Bronchus fibroblast of lung (primary cell): ENCODE measurements at places on chromosomes 4 and X. TPM values are rescaled to one million over a fixed set of nuclear protein-coding genes. Genes with fewer than 3 reads are reported as not detected.

Gene FAM53A
- 1.5 and 5.7 TPM in 2 replicates for total RNA-seq

Gene TMEM271
- total RNA-seq, result not detected in 2 replicates

Gene FGG
- total RNA-seq, result not detected in 2 replicates

Gene FREM3
- not detected in 2 replicates for total RNA-seq

Gene GLRA2
- not detected in 2 replicates for total RNA-seq

Gene SFRP2
- 1.2 and 3.2 TPM in 2 replicates for total RNA-seq

Gene F11
- not detected in 2 replicates for total RNA-seq

Gene EVC
- 14.9 and 16.5 TPM in 2 replicates for total RNA-seq
